Endodermal cell (in vitro differentiated cells): ENCODE measurements at places on chromosomes 7 and 10. TPM values are rescaled to one million over a fixed set of nuclear protein-coding genes. Genes with fewer than 3 reads are reported as not detected.

TEX36 gene
- total RNA-seq, result not detected in 2 replicates

HOXA1 gene
- total RNA-seq, result not detected in 3 replicates

OR6B1 gene
- not detected in 3 replicates for total RNA-seq

CYP26C1 gene
- 0.35 and 0.43 TPM in 2 replicates for total RNA-seq

LFNG gene
- total RNA-seq, result 46.4 and 47.2 TPM in 2 replicates

SPAM1 gene
- 0.19 to 0.67 TPM (median 0.49 TPM) in 3 replicates for total RNA-seq

DUS4L gene
- 12.7 to 18.0 TPM (median 15.9 TPM) in 3 replicates for total RNA-seq

ZC3HAV1L gene
- 9.7 to 24.4 TPM (median 12.0 TPM) in 3 replicates for total RNA-seq

C10orf53 gene
- total RNA-seq, result not detected in 2 replicates

FANK1 gene
- total RNA-seq, result 7.7 and 7.8 TPM in 2 replicates

HSPA12A gene
- total RNA-seq, result 9.0 and 13.9 TPM in 2 replicates

HOGA1 gene
- total RNA-seq, result 0.21 to 1.7 TPM (median 0.38 TPM) in 3 replicates

DKK1 gene
- total RNA-seq, result 9.4 to 12.0 TPM (median 9.9 TPM) in 3 replicates

MYO1G gene
- total RNA-seq, result 0.25 and 0.33 TPM in 2 replicates

GDF2 gene
- total RNA-seq, result not detected in 2 replicates

CDHR3 gene
- total RNA-seq, result 12.9 and 16.1 TPM in 2 replicates

HOXA13 gene
- total RNA-seq, result 0.18 TPM in 1 of 2 replicates, not detected in the other

ANKRD1 gene
- 25.4 to 42.6 TPM (median 41.0 TPM) in 3 replicates for total RNA-seq

GPR37 gene
- 31.6 to 94.8 TPM (median 34.5 TPM) in 3 replicates for total RNA-seq

HILPDA gene
- total RNA-seq, result 32.5 to 507 TPM (median 37.9 TPM) in 3 replicates

SFXN2 gene
- total RNA-seq, result 26.6 and 32.9 TPM in 2 replicates

PPP1R17 gene
- not detected in 3 replicates for total RNA-seq

NHLRC2 gene
- total RNA-seq, result 31.9 to 54.9 TPM (median 51.3 TPM) in 3 replicates

COX19 gene
- total RNA-seq, result 13.4 and 15.0 TPM in 2 replicates

ABCA13 gene
- total RNA-seq, result 0.04 TPM in 1 of 3 replicates, not detected in the others

PLAU gene
- 2.7 and 3.4 TPM in 2 replicates for total RNA-seq

ADCY1 gene
- 8.8 to 19.5 TPM (median 18.5 TPM) in 3 replicates for total RNA-seq

RARRES2 gene
- total RNA-seq, result 32.2 and 34.4 TPM in 2 replicates

CPA4 gene
- 0.32 TPM in 1 of 2 replicates, not detected in the other for total RNA-seq

CRTAC1 gene
- total RNA-seq, result 0.11 and 0.24 TPM in 2 replicates

DDX56 gene
- total RNA-seq, result 63.3 to 73.6 TPM (median 72.7 TPM) in 3 replicates

UTF1 gene
- total RNA-seq, result 1.5 and 1.9 TPM in 2 replicates
